ENCODE measurements at places on chromosomes 7 and 10.

DNA sequence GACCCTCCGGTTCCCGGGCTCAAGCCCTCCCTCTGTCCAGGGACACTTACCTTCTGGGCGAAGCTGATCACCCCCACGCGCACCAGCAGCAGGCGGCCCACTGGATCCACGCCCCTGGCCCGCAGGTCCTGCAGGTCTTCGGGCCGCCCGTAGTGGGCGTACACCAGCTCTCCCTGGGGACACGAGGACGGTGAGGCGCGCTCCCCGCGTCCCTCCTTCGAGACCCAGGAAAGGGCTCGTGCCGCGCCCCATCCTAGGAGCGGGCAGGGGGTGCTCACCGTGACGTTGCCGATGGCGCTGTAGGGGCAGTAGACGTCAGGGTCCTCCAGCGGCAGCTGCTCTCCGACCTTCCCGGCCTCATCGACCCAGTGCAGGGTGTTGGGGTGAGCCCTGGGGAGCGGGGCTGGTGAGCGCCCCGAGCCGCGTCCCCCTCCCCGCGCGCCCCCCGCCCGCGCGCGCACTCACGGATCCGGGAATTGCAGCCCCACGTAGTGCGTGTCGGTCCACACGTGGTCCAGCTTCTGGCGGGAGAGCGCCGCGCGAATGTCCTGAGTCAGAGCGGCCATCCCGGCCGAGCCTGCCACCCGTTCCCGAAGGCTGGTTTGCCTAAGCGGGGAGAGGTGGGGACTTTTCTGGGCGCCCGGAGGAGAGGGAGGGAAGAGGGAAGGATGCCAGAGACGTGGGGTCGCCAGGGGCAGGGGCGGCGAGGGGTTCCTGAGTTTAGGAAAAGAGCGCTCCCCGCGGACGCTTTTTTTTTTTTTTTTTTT, 8.2 kb downstream of the TFR2 start:
- DNase-seq: no peak

GRCh38 chr10:20202337-20202736, 386.1 kb downstream of the PLXDC2 start:
- no peak for DNase-seq

- no peak for DNase-seq
Measured at GRCh38 chr7:70301673-70302185, 703.5 kb downstream of the AUTS2 start.

DNA sequence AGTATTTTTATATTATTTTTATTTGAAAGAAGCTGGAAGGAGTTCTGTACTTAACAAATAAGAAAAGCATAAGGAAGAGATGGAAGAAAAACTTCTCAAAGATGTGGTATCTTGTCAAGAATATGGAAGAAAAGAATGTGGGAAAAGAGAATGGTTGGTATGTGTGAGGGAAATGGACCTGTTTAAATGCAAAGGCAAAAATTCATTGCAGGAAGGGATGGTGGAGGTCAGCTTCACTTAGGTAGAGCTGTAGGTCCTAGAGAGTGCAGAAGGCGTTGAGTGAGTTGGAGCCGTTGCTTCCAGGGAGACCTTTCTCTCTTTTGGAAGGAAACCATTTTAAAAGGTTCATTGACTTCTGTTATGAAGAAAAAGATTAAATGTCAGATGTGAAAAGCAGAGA, 107.3 kb downstream of the EXOC4 start:
- no peak for DNase-seq

GRCh38 chr7:41467596-41467995, 235.3 kb downstream of the INHBA start:
- DNase-seq: no peak

DNA sequence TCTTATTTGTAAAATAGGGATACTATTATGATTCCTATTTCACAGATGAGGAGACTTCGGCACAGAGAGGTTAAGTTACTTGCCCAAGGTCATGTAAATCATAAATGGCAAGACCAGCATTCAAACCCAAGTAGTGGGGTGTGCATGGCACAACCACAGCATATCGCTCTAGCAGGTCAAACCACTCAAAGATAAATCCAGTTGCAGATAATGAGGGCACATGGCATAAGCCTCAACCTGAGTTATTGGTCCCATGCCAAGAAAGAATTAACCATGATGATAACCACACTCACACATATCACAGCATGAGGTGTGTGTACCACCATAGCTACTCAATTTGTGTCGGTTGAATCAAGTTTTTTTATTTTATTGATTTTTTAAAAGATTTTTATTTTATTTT, 180.5 kb downstream of the CREB5 start:
- no peak for DNase-seq

DNA sequence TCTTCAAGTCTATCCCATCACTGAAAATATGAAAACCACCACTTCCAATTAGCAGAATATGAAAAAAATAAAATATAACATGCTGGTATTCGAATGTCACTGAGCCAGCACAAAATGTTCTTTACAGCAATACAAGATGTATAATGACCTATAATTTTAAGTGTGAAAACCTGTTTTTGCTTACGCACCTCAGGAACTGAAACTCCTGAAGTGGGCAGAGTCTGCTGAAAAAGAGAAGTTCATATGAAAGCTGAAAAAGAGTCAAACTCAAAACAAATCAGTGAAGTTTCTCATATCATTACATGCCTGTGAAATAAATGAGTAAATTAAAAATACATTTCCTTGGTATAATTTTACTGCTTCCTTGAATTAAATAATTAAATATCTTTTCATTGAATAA, 272.5 kb downstream of the DGKB start:
- no peak for DNase-seq

- DNase-seq: no peak
Measured at GRCh38 chr10:11849911-11850310, 26.8 kb downstream of the PROSER2 start.

DNA sequence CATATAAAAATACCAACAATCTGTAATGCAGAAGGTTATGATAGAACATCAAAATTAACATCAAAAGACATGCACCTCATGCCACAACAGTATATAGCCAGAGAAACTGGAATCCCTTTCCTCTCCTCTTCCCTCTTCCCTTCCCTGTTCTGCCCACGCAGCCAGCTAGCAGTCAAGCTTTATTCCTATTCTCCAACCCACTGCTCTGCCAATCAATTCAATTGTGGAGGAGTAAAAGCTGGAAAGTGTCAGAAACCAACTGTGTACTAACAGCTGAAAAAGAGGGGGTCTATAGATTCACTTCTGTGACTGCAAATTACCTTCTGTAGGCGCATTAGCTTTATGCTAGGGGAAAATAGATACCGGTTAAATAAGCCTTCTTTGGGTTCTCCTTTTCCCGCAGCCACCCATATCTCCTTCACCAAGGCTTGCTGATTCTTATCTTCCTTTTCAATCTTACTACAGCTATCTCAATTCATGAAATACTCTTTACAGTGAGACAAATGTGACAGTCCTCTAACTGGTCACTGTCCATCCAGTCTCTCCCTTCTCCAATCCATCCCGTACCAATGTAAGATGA, 16.3 kb downstream of the ABI1 start:
- no peak for DNase-seq

- no peak for DNase-seq
Measured at GRCh38 chr7:30713392-30713791, 31.1 kb upstream of the CRHR2 start.

- DNase-seq: no peak
Measured at GRCh38 chr7:97116308-97116707, 1.2 kb upstream of the SDHAF3 start.

DNA sequence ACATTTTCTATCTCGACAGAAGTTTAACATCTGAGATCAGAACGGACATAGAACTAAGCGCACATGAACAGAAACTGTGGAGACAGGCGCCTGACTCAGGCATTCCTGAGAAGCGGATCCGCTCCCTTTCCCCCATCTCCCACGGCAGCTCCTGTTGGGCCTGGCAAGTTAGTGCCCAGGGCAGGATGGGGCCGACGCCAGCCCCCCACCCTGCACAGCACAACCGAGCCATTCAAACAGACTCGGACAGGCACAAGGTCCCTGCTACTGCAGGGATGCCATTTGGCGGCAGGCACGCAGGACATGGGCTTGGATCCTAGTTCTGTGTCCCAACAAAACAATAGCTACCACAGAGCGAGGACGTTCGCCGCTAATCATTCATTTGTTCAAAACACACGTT, 271.8 kb downstream of the USP6NL start:
- DNase-seq: no peak

- no peak for DNase-seq
Measured at GRCh38 chr10:125083576-125083920, 76.8 kb downstream of the CTBP2 start.

All from stimulated activated CD4-positive, alpha-beta T cell treated with anti-CD3 and anti-CD28 coated beads, Interleukin-15, amount 100 ng/mL, for 48 hours (primary cell).